ENCODE measurements at places on chromosomes 11 and 22. TPM values are rescaled to one million over a fixed set of nuclear protein-coding genes. Genes with fewer than 3 reads are reported as not detected.

Gene TREH
- total RNA-seq, result not detected

Gene LRRC32
- 53.3 TPM for total RNA-seq

Gene KRTAP5-11
- not detected for total RNA-seq

Gene DGAT2
- 9.0 TPM for total RNA-seq

Gene SLC22A12
- not detected for total RNA-seq

Measured in cardiac ventricle fibroblast (primary cell).